Activated CD4-positive, CD25-positive, alpha-beta regulatory T cell (primary cell): ENCODE measurements at places on chromosomes 7 and 10.

DNA sequence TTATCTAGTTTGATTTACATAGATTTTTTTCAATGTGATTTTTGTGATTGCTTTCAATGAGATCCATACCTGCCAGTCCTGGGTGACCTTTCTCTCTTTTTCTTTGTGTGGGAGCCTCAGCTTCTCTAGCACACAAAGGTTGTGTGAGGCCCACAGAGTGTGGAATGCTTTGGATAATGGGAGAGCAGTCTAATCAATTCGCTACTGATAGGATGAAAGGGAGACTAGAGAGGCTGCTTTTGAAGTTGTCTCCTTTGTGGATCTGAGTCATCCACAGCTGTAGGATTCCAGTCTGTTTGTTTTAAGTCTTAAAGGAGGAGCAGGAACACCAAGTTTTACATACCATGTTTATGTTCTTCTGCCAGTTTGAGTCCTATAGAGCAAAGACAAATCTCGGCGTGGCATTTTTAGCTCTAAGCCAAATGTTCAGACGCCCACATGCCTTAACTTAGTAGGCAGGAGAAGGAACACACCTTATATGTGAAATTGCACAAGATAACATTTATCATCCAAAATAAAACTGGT, 330.0 kb downstream of the ARL4A start:
- DNase-seq, result no peak

DNA sequence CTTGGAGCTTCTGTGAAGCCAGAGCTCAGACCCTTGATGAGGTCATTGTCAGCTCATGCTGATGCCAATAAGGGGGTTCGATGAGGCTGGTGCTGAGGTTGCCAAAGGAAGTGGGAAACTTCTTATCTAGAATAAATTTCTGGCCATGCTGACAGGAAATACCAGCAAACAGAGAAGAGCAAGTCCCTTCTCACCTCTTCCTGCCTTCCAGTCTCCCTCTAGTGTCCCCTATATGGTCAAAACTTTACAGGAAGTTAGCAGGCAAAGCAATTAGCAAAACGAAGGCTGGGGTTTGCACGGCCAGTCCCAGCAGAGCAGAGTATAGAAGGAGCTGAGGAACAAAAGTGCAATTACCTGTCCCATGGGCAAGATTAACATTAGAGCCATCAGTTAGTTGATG, 15.1 kb upstream of the NEUROG3 start:
- DNase-seq, result no peak

- no peak for DNase-seq
Observed at GRCh38 chr10:30803892-30804322, 174.4 kb upstream of the LYZL2 start.

DNA sequence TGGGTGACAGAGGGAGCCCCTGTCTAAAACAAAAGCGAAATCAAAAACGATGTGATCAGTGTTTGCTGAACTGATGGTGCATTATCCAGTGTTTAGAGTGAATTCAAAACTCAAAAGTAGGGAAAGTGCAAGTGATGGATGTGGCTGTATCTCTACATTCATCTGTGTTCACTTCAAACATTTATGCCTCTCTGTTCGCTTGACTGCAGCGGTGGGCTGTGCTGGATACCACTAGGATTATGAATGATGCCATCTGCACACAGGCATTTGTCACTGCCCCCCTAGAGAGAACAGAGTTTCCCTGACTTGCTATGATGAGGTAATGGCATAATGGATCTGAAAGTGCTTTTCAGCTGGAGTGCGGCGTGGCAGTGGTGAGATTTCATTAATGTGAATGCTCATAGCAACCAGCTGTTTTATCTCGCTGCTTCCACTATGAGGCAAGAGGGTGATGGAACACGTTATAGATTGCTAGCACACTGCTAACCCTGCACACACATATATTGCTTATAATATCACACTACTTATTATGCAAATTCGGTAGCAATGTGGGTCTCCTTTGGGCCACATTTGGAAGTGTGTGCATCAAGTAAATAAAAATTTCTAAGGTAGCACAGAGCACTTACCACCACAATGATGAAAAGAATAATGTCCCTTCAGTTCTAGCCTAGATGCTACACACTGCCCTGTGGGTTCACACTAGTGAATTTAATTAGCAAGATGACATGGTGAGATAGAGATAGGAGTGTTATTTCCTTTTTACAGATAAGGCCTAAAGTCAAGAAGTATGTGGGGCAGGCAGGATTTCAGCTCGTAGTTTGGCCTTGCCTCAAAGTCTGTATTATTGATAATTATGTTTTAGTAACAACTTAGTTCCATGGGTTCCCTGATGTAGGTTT, 164.7 kb downstream of the CAMK1D start:
- no peak for DNase-seq

- no peak for DNase-seq
Observed at GRCh38 chr10:132963430-132963960, 21.1 kb upstream of the CFAP46 start.
